ENCODE measurements at places on chromosomes 12 and 14. TPM values are rescaled to one million over a fixed set of nuclear protein-coding genes. Genes with fewer than 3 reads are reported as not detected.

DNA sequence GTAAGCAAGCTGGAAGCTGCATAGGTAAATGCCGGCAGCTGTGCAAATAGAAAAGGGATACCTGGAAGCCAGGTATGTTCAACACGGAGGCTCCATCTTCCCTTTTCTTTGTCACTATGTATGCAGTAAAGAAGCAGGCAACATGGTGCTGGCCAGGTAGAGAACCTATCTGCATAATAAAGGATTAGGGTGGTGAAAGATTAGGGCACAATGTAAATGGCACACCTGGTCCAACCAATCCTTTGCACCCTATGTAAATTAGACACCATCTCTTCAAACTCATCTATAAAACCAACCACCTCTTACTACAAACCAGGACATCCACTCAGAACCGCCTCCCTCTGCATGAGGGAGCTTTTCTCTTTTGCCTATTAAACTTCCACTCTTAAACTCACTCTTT, 32.3 kb downstream of the RPS29 start:
- no peak for DNase-seq

GRCh38 chr12:80269803-80270552, 170.6 kb downstream of the OTOGL start:
- peak; percentile 19 for DNase-seq

KRT6C gene
- not detected for polyA plus RNA-seq

DNA sequence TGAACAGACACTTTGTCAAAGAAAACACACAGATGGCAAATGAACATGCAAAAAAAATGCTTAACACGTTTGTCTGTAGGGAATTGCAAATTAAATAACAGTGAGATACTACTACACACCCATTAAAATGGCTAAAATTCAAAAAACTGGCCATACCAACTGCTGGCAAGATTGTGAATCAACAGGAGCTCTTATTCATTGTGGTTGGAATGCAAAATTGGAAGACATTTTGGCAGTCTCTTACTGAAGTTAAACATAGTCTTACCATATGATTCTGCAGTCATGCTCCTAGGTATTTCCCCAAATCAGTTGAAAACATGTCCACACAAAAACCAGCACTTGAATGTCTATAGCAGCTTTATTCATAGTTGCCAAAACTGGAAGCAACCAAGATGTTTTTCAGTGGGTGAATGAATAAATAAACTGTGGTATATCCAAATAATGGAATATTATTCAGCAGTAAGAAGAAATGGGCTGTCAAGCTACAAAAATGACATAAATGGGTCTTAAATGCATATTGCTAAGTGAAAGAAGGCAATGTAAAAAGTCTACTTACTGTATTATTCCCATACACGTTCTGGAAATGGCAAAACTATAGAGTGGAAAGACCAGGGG, 91.4 kb downstream of the PLEKHA5 start:
- no peak for DNase-seq

ZDHHC22 gene
- polyA plus RNA-seq = 0.56 TPM
